ENCODE measurements at places on chromosomes 16 and 17. TPM values are rescaled to one million over a fixed set of nuclear protein-coding genes. Genes with fewer than 3 reads are reported as not detected.

DNA sequence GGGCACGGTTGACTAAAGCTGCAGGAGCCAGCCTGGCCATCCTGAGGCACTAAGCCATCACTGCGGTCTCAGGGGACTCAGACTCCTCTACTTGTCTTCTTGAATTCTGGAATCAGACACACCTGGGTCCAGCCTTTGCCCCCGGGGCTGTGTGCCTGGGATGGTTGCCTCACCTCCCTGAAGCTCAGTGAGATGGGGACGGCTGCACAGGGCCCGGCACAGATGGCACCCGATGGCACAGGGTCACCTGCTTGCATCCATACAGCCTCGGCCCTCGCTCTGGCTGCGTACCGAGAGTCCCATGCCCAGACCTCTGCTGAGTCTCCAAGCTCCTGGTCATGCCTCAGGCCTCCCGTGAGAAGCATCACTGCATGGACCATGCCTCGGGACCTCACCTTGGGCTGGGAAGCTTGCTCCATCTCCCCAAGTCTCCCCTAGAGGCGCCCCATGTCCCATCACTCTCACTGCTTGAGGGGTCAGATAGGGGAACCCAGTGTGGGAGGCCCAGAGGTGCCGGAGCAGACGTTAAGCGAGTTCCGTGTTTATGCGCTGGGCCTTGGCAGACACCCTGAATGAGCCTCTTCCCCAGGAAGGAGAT, 316.3 kb downstream of the SEC14L1 start:
- DNase-seq, result no peak

DNA sequence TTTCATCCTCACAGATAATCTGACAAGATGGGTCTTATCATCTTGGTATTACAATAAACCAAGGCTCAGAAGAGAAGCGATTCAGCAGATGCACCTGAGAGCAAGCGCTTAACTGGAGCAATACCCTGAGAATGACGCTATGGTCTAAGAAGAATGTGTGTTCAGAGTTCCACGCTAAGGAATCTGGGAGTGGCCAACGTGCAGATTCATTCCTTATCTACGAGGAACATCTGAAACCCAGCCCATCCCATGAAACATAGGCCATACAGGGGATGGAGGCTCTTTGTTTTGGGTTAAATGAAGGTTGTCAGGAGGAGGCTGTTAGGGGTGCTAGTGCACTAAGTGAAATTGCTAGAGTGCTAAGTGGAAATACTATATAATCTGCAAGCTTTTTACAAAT, 28.5 kb upstream of the KDM8 start:
- DNase-seq, result no peak

DNA sequence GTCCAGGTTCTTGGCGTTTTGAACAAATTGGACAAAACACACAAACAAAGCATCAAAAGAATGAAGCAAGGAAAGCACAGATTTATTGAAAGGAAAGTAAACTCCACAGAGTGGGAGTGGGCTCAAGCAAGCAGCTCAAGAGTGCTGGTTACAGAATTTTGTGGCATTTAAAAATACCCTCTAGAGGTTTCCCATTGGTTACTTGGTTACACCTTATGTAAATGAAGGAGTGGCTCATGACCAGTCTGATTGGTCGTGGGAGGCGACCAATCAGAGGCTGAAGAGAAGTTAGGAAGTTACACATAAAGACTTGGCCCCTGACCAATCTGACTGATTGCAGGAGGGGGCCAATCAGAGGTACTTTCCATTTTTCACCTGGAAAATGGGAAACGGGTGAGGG, 1373.8 kb upstream of the GOT2 start:
- DNase-seq, result no peak

DNA sequence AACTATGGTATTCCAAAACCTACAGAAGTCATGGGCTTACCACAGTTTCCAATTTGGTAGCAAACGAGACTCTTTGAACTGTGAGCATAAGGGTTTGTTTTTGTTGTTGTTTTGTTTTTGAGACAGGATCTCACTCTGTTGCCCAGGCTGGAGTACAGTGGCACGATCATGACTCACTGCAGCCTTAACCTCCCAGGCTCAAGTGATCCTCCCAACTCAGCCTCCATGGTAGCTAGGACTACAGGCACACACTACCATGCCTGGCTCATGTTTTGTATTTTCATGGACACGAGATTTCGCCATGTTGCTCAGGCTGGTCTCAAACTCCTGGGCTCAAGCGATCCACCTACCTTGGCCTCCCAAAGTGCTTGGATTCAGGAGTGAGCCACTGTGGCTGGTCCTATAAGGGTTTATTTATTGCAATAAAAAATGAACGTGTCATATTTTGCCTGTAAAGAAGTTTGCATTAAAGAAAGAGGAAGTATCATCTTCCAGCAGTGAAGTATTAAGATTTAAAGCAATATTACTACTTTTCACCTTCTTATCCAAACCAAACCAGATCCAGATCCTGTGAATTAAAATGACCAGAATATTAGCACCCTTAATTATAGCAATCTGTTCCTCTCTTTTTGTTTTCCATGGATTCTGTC, 37.2 kb downstream of the KCNJ2 start:
- DNase-seq, result no peak

DNA sequence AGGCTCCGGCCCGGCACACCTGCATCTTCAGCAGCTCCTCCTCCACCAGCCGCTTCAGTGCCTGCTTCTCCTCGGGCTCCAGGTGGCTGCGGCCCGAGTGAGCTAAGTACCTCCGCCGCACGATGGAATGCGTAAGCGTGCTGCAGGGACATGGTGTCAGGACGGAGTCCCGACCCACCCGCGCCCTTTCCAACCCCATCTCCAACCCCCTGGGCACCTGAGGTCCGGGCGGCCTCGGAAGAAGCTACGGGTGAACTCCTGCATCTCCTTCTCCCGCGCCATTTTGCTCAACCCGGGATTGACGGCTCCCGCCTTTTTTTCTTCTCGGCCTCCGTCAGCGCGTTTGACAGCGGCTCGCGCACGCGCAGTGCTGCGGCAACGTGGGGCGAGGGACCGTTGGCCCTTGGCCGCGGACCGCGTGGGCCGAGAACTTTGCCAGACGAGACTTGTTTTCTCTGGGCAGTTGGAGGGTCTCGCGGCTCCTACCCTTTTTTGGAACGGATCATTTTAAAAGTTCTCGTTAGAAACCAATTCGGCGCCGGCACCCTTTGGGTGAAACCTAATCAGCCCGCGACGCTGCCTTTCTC, at the start of gene HIRIP3:
HIRIP3 (minus strand) TSS at position 294 of the 587 bp plus-strand sequence; CDS start at position 282, 12 bp downstream.
- DNase-seq, result peak; percentile 86

Gene RND2
- total RNA-seq, result 50.7 TPM

Gene KRT33A
- total RNA-seq, result not detected

All from H9 (cell line).